ENCODE measurements at places on chromosomes 12 and 14.

DNA sequence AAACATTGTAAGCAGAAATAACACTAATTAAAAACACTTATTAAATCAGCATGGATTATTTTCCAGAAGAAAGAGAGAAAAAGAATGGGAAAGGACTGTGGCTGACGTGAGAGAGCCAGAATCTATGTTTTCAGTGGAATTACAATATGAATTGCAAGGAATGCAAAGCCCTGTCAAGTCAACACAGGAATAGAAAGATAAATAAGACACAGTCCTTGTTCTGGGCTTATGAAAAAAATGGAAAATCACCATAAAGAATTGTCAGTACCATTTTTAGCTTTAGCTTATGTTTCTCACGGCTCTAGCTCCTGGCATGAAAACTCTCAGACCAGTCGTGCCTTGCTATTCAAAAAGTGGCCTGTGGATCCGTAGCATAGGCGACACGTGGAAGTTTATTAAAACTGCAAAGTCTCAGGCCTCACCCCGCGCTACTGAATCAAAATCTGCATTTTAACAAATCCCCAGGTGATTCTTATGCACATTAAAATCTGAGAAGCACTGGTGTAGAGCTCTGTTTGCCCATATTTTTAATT lies 549.1 kb downstream of the RPS29 start:
- no peak for DNase-seq

GRCh38 chr14:65101631-65102440 lies 481 bp downstream of the MAX start:
- DNase-seq = peak; percentile 49

DNA sequence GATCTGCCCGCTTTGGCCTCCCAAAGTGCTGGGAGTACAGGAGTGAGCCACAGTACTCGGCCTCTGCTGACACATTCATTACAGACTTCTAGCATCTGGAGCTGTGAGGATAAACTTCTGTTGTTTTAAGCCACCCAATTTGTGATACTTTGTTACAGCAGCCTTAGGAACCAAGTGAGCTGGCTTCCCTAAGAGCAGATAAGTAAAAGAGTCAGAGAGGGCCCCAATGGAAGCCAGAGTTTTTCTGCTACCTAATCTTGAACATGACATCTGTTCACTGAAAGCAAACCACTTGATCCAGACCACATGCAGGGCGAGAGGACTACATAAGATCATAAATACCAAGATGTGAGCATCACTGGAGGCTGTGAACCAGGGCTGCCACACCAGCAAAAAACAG lies 3.7 kb upstream of the MAPKAPK5 start:
- no peak for DNase-seq

GRCh38 chr12:15863984-15864383 lies 18.2 kb upstream of the STRAP start:
- DNase-seq = no peak

GRCh38 chr12:52682381-52682660 lies 2.1 kb upstream of the KRT1 start:
- no peak for DNase-seq

Data from right forelimb (tissue), 1 donor.